Stimulated activated CD4-positive, alpha-beta T cell treated with anti-CD3 and anti-CD28 coated beads, Interleukin-2, amount 100 ng/mL, for 48 hours (primary cell): ENCODE measurements at places on chromosomes 11 and 22.

- no peak for DNase-seq
Measured at GRCh38 chr11:2995893-2996554, 3.9 kb upstream of the NAP1L4 start.

- DNase-seq: no peak
Measured at GRCh38 chr22:29720811-29721323, 1.1 kb downstream of the CABP7 start.

DNA sequence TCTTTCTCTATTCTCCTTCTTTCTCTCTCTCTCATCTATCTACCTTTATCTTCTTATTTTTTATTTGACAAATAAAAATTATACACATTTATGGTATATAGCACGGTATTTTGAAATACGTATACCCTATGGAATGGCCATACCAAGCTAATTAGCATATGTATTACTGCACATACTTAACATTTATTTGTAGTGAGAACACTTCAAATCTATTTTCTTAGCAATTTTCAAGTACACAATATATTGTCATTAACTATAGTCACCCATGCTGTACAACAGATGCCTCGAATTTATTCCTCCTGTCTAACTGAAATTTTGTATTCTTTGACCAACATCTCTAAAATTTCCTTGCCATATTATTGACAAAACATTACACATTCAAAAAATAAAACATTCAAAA is 447.1 kb downstream of the MIAT start:
- DNase-seq: no peak

DNA sequence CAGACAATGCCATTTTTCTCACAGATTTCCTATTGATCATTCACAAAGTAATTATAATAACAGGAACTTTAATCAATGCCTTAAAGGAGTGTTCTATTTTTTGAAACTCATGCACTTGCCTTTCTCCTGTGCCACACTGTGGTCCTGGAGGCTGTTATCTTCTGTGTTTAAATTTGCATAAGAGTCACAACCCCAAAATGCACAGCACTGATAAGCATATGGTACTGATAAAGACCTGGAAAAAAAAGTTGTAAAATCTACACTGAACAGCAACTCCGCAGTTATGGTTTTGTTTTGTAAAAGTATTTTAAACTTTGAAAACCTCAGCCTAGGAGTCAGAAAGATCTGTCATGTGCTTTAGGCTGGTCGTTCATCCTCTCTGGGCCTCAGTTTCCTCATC is 9.1 kb upstream of the CCDC34 start:
- DNase-seq: no peak

DNA sequence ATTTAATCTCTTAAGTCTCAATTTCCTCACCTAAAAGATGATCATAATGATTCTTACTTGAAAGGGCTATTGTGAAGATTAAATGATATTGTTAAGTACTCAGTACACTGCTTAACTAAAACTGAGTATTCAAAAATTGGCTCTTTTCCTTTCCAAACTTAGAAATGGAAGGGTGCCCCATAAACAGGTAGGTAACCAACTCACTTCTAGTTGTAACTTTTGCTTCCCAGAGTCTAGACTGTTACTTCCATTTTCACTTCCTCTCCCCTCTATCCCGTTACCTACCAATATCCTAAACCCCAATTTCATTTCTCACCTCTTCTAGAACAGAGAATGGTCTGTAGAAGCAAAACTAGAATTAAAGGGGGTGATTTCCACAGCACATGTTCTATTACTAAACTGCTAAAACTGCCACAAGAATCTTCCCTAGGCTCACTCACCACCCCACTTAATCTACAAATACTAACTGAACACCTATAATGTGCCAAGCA is 50.0 kb downstream of the RRAS2 start:
- DNase-seq: no peak

DNA sequence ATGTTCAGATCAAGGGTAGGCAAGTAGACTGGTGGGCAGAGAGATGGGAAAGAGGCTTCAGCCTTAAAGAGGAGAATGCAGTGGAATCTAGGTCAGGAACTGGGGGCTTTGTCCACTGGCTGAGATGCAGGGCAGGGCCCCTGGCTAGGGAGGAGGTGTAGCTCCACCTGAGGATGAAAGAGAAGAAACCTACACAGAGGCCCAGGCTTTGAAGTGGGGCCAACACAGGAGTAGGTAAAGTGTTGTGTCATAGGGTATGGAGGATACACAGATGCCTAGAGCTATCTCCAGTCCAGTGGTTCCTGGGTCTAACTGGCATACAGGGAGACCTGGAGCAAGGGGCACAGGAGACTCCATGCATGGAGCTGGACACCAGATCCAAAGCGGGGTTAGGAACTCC is 73.5 kb downstream of the RASSF10 start:
- no peak for DNase-seq

DNA sequence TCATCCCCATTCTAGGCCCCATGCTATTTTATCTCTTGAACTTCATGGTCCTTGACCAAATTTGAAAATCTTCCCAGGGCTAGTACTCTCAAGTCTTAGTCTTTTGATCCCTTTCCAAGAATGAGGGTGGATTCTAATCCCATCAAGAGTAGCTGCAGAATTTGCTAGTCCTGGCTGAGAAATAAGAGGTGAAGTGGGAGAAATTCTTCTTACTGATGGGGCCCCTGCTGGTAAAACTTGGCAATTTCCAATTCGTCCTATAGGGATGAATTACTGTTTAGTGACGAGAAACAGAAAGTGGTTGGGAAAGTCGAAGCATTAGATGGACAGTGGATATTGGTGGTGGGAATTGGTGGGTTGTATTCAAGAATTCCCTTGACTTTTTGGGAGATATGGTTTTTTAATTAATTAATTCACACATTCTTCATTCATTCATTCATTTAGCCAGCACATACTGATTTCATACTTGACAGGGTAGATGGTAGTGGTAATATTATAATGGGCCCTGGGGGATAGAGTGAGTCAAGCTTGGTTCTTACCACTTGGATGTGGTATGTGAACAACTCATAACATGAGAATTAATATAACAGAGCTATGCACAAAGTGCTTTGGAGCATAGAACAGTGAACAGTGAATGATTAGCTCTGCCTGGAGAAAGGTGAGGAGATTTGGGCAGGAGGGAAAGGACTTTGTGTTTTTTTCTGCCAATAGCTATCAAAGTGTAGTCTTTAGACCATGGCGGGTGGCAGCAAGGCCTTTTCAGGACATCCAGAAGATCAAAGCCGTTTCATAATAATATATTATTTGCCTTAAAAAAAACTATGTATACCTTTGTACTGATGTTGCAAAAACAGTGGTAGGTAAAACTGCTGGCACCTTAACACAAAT is 103.8 kb downstream of the STIM1 start:
- no peak for DNase-seq

DNA sequence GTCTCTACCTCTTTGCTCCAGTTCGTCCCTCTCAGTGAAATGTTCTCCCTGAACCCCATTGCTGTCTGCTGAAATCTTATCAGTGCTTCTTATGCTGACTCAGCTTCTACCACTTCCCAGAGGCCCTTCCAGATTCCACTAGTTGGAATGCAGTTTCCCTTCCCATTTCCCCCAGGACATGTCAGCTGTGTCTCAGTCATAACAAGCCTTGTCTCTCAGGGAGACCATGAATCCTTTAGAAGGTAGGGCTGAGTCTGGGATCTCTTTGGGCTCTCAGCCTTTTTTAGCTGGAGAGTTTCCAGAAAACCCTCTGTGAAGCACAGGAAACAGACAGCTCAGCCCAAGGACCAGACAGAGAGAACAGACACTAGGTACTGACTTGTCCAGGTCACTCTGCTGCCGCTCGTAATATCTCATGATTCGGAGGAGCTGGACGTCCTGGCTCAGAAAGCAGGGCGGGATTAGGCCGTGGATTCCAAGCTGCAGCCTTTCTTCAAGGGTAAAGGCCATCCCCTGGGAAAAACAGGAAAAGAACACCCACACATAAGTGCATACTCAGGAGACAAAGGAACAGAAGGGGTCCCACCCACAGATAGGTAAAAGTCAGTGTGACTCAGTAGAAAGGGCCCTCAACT is 113.0 kb downstream of the ME3 start:
- no peak for DNase-seq

GRCh38 chr22:48340727-48341709 is 1486.7 kb downstream of the BRD1 start:
- DNase-seq: no peak
